Activated CD8-positive, alpha-beta memory T cell treated with anti-CD3 and anti-CD28 coated beads for 1 hour (primary cell): ENCODE measurements at places on chromosomes 7 and 10.

DNA sequence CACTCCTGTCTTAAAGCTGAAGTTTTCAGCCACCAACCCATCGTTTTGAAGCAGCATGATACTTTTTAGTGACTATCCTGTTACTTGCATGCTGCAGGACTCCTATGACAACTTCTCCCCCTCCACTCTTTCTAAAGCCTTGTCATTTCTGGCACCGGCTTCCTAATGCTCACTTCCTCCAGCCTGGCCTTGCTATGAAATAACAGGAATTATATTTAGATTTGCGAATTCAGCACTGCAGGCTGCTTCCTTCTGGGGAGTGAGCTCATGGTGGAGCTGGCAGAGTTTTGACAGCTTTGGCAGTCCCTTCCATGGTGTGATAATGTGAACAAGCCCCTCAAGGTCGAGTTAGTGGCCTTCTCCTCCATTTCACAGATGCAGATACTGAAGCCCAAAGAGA is 13.4 kb downstream of the BLNK start:
- DNase-seq: no peak

DNA sequence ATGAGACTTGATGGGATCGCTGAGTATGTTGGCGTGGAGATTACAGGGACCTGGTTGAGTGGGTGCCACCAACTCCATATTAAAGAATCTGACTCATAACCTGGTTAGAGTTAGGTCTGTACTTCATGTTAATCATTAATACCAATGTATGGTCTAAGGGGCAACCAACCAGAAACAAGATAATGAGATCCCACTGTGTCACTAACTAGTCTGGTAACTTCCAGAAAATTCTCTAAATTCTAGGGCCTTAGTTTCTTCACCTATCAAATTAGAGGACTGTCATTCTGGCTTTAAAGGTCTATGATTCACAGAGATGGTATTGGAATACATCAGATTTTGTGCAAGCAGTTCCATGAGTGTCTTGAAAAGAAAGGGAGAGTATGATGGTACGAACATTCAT is 102.2 kb downstream of the SNX10 start:
- DNase-seq: no peak

DNA sequence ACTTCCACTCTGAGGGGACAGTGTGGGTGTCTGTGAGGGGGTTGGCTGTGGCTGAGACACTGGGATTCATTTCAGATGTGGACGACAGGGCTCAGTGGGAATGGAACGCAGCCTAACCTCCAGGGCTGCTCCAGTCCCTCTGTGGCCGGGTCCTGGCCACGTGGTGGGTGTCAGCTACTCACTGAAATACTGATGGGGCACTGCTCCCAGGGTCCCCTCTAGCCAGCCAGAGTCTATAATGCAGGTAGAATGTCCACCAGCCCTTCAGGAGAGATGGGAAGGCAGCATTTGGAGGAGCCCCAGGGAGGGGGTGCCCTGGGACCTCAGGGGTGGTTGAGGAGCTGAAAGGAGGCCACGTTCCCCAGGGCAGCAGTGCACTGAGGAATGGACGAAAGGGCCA is 87.2 kb upstream of the LANCL2 start:
- no peak for DNase-seq

GRCh38 chr10:13634207-13634606 is 47.4 kb downstream of the PRPF18 start:
- DNase-seq: no peak

GRCh38 chr10:84138478-84139125 is 707 bp upstream of the GHITM start:
- no peak for DNase-seq

DNA sequence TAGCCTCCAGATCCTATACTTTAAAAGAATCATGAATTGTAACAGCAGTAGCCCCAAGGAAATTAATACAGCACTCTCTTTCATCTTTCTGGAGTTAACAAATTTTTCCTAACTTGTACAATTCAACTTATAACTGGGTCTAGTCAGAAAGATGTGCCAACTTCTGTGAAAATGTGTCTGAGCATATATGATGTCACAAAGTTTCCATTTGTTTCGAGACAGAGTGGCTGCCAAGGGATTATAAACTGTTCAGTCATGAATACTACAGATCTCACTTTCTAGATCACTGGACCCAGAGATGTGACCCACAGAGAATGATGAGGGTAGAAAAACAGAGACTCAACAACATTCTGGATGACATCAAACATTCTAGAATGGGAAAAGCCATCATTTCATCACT is 249.2 kb upstream of the PHF14 start:
- no peak for DNase-seq

DNA sequence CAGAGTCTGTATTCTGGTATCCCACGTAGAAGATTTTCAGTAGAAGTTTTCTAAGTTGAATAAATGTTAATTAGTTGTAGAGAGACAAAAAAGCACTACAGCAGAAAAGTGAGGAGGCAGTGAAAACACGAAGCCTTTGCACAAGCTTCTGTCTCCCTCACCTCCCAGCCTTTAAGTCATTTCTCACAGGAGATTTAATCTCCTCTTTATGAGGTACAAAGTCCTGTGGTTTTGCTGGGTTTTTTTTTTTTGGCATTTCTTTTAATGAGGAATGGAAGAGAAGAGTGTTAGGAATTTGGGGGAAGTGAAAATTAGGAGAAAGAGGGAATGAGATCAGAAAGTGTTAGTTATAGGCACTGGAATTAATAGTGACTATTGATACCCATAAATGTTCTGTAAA is 21.5 kb downstream of the SPAG6 start:
- no peak for DNase-seq

DNA sequence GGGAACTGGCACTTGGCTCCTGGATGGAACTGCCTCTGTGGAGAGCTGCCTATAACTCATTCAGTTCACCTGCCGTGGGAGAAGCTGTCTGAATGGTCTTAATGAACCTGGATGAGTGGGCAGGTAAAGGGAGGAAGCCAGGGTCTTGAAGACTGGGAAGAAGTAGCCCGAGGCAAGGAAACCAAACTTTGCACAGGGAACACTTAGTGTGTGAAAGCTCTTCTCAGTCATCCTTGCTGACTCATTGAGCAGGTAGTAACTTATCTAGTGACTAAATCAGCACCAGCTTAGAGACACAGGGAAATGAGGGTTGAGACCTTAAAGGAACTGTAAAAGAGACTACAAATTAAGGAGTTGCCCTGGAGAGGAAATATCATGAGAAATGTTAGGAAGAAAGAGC is 9.9 kb downstream of the LRRC4 start:
- no peak for DNase-seq

DNA sequence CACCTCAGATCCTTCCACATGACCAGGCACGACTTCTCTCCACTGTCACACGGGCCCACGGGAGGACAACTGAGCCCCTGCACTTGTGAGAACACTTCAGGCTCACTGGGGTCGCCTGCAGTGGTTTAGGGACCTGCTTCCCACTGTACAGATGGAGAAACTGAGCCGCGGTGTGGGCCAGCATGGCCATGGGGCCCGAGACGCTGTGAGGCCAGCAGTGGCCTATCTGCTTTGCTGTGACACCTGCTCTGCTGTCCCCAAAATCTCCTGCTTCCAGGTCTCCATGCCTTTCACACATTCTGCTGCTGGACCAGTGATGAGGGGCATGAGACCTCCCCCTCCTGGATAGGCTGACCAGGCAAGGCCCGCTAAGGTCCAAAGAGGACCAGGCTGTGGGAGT is 75.8 kb upstream of the PAX2 start:
- no peak for DNase-seq

- no peak for DNase-seq
Observed at GRCh38 chr7:106127984-106128780, 16.1 kb upstream of the SYPL1 start.

- DNase-seq: no peak
Observed at GRCh38 chr7:17422966-17423365, 124.5 kb downstream of the AHR start.

DNA sequence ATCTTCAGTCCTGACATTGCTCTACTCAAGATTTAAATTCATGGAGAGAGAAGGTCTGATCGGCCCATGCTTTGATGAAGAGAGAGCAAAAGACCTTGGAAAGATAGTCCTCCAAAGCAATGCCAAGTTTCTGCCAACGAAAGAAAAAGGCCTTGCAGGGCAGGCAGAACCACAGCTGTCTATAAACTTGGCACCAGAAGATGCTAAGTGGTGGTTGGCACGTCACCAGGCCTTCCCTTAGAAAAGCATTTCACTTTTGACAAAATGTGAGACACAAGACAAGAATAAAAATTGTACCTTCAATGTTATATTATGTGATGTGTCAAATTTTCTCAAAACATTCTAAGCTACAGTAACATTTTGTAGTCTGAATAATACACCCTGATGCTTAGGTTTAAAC is 42.0 kb upstream of the FGFR2 start:
- no peak for DNase-seq

DNA sequence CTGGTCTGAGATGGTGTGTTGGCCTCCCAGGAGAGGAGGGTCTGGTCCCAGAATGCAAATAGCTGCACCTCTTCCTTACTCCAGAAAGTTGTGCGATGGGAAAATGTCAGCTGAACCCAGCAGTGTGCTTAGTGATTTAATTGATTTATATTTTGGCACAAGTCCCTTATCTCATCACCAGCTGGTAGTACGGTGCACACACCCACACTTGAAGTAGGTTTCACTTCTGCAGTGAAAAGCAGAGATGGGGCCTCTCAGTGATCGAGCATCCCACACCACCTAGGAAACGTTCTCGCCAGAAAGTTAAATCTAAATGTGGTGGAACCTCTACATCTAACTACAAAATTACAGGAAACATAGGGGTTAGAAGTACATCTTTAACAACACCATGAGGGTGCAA is 80.4 kb downstream of the UBE3C start:
- DNase-seq: no peak

DNA sequence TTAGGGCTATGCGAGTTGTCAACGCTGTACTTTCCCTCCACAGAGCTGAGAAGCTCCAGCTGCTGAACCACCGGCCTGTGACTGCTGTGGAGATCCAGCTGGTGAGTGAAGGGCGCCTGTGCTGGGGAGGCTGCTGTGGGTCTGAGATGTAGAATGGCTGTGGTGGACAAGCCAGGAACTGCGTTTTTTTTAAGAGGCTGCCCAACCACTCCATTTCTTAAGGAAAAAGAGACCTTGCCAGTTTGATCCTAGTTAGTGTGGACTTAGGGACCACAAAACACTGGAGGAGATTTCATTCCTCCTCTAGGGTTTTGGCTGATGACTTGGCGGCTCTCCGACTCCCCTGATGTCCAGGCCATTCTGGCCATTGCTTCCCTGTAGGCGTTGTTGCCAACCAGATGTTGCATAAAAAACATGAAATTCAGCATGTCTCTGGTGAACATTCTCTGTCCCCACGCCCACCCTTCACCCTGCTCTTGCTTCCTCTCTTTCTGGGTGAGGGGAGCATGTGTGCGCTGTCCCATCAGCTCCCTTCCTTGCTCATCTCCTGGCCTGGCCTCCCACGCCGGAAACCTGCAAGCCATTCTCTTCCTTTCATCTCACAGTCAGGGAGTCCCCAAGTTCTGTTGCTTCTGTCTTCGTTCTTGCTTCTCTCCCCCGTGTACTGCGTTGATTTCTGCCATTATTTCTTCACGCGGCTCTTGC is 30.9 kb downstream of the CRCP start:
- no peak for DNase-seq

DNA sequence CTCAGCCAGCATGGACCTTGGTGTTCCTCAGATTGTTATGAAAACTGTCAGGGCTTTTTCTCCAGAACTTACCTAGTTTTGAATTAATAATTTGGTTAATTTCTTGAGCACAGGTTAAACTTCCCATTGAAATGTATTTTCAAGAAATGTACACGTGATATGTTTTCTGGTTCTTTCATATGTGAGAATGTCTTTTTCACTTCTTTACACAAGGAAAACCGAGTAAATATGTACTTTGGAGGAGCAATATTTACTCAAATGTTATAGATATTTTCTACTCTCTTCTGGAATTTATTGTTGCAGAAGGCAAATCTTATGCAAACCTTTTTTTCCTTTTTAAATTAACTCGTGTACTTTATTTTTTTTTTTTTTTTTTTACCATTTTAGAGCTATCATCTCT is 134.3 kb downstream of the AHR start:
- DNase-seq: no peak

- no peak for DNase-seq
Observed at GRCh38 chr10:688312-689120, 952 bp downstream of the DIP2C start.

DNA sequence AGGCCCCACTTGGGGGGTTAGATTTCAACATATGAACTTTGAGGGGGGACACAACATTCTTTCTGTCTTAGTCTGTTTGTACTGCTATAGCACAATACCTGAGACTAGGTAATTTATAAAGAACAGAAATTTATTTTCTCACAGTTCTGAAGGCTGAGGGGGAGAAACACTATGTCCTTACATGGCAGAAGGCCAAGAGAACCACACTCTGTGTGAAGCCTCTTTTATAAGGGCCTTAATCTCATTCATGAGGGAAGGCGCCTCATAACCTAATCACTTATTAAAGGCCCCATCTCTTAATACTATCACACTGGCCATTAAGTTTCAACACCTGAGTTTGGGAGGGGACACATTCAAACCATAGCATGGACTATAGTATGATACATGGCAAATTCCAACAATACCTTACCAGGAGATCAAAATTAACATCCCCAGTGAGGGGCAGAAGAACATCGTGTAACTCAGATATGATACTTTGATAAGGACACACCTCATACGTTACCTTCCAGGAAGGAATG is 9.3 kb upstream of the PDLIM1 start:
- DNase-seq: no peak

DNA sequence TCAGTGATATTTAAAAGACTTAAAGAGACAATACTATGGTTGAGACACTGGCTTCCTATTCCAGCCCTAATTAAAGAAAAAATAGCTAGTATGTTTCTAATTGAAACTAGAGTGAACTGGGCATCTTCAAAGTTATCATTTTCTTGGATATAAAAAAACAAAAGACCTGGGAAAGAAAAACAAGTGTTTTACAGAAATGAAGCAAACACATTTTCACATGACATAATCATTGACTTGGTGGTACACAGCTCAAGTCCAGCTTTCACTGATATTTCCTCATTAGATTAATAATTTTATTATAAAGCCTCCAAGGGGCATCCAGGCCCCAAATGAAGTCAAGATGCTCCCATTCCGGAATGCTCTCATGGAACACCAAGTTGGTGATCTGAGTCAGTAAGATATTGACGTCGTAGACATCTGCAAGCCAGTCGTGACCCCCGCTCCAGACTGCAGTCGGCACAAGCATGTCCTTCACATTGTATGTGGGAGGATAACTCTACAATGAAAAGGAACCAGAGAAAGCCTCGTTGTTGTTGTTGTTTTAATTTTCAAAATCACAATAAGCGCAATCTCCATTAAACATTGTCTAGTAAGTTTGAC is 7.5 kb upstream of the CH25H start:
- DNase-seq: no peak
